IPS DF 6.9 (cell line): ENCODE measurements at places on chromosomes 3 and 15.

GRCh38 chr3:69252631-69253030 is 130.2 kb upstream of the LMOD3 start:
- DNase-seq: no peak

DNA sequence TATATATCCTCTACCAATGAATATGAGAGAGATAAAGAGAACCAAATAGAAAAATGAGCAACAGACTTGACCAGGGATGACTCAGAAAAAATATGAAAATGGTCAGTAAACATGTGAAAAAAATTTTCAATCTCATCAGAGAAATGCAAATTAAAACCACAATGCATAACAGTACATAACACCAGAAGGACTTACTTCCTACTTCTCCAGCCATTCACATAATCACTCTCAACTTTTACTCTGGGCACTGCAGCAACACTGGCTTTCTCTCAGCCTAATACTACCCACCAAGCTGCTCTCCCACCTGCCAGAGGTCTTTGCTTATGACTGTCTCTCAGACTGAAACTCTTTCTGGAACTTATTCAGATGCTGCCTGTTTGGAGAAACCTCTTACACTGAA is 49.4 kb downstream of the DPH6 start:
- DNase-seq: no peak

DNA sequence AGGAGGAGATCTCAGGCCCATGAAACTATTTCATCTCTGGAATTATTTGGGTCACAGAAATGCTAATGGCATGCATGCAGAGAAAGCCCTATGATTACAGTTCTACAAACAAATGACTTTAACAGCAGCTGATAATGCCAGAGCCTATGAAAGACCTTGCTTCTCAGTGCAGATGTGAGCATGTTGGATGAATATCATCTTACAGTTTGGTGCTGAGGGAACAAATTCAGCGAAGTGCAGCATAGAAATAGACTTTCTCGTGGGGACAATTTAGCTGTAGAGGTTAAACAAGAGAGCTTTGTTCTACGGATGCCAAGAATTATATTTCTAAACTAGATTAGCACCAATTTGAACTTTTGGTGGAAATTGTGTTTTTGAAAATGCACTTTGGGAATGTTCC is 27.7 kb downstream of the PTX3 start:
- no peak for DNase-seq

DNA sequence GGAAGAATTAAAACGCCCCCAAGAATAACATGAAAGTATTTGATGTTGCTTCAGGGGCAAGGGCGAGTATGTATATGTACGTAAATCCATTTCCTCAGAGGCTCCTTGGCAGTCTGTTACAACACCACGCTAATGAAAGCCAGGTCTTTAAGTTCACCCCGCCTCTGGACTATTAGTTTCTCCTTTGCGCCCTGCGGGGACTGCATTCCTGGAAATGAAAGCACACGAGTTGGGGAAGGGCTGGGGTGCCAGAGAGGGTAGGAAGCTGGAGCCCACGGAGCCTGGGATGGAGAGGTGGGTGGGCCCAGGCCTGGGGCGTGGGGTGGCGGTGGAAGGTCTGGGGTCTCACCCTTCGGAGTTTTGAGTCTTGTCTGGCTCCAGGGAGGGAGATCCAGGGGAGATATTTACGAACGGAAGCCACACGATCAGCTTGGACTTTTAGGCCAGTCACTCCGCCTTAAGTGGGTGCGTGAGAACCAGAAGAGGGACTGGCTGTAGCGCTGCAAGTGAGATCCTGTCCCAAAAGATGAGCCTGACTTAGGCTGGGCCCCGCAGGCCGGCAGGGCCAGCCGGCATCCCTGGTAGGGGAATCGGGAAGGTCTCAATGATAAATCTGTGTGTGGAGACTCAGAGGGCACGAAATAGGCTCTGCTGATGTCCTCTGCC is 1.6 kb upstream of the PLCL2 start:
- no peak for DNase-seq

- DNase-seq: no peak
Observed at GRCh38 chr3:177379045-177379444, 181.8 kb upstream of the TBL1XR1 start.

DNA sequence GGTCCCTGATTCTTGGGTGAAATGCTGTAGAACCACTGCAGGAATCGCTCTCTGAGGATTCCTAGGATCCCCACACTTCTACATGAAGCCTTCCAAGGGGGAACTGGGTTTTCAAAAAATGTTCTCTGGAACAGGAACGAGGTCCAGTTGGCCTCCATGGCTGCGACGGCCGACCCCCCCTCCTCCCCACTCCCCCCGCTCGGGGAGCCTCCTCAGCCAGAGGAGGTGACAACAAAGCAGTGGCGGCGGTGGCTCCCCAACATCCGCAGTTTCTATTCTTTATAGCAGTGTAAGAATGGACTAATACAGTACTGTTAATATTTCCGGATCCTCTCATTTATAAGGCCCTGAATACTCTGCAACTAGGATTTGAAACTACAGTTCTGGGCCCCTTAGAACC is 84.0 kb upstream of the PLAAT1 start:
- DNase-seq: no peak

DNA sequence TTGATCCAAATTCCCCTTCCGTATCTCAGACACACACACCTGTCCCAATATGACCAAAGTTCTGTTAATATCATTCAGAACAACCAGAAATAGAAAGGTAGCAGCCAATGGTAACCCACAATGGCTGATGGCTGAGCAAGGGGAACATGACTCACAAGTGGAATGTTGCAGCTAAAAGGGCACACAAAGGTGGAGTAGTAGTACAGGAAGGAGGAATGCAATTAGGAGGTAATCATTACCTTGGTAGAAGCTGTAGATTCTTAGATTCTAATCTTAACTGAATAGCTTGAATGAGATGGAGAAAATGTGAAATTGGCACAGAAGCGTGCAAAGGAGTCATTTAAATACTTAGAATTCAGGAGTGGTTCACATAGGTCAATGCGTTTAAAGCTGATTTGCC is 347.9 kb downstream of the NR2F2 start:
- DNase-seq: no peak

DNA sequence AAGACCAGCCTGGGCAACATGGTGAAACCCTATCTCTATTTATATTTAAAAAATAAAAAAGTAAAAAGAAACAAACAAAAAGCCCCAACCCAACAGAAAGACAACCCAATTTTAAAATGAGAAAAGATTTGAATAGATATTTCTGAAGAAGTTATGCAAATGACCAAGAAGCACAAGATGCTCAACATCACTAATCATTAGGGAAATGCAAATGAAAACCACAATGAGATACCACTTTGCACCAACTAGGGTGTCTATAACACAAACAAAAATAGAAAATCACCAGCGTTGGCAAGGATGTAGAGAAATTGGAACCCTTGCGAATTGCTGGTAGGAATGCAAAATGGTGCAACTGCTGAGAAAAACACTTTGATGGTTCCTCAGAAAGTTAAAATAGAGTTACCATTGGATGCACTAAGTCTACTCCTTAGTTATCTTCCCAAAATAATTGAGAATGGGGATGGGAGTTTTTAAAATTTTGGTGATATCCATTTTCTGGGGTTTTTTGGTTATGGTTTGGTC is 45.8 kb upstream of the CCNB2 start:
- DNase-seq: no peak
